ENCODE measurements at places on chromosomes 11 and 22.

- DNase-seq = no peak
Observed at GRCh38 chr11:124329787-124330478, 9.9 kb upstream of the OR8D2 start.

GRCh38 chr22:48146426-48146825 is 1384.0 kb downstream of the TBC1D22A start:
- DNase-seq = no peak

GRCh38 chr11:10777806-10778205 is 26.8 kb downstream of the CTR9 start:
- no peak for DNase-seq

DNA sequence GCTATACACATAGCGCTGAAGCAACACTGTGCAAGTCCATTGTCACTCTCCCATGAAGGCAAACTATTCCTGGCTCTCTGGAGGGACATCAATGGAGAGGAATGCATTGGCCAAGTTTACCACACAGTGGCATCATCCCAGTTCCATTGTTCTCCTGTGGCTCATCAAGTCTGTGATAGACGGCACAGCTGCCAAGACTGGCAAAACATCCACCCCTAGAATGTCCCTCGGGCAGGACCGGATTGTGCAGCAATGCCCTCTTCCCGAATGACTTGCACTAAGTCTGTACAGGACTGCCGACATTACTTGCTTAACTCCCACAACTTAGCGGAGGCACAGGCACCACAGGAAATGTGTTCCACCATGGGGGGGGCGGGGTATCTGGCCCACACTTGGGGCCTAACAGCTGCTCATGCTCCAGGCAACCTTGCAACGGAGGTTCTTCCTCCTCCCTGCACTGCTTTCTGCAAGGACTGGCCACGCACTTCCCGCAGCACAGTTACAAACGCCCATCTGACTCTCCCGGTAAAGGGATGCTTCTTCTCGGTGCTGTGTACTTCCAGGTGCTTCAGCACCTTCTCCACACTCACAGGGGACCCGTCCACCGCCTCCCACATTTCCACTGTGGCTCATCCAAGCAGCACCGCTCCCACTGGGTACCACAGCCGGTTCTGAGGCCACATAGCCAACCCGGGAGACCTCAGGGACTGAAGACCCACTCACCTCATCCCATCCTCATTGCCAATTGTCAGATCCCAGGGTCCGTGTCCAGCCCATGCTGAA is 1309.6 kb upstream of the RAG2 start:
- DNase-seq = no peak

DNA sequence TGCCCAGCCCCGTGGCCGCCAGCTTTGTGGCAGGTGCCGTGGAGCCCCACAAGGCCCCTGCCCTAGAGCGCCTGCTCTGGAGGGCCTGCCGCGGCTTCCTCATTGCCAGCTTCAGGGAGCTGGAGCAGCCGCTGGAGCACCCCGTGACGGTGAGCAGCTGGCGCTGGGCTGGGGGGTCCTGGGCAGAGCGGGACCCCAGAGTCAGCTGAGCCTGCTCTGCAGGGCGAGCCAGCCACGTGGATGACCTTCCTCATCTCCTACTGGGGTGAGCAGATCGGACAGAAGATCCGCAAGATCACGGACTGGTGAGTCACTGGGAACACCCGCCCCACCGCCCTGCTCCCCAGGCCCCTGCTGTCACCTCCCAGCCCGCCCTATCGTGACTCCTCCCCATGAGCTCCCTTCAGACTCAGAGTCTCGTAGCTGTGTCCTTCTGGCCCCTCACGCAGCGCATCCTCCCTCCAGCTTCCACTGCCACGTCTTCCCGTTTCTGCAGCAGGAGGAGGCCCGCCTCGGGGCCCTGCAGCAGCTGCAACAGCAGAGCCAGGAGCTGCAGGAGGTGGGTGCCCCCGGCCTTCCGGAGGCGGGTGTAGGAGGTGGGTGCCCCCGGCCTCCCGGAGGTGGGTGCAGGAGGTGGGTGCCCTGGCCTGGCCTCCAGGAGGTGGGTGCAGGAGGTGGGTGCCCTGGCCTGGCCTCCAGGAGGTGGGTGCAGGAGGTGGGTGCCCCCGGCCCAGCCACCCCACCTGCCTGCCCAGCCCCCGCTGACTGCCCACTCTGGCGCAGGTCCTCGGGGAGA is 4.7 kb downstream of the TCIRG1 start:
- peak; percentile 36 for DNase-seq

GRCh38 chr11:111532365-111532709 is 8.2 kb upstream of the LAYN start:
- no peak for DNase-seq

GRCh38 chr11:83118814-83119213 is 38.1 kb upstream of the PCF11 start:
- no peak for DNase-seq

- DNase-seq = no peak
Observed at GRCh38 chr22:26339755-26340154, 89.3 kb upstream of the ASPHD2 start.

- DNase-seq = no peak
Observed at GRCh38 chr11:34558673-34559072, 45.1 kb upstream of the ELF5 start.

- peak; percentile 80 for DNase-seq
Observed at GRCh38 chr11:57546869-57547475, 9.6 kb downstream of the SMTNL1 start.

GRCh38 chr22:38871360-38872171 is 450 bp downstream of the CBX6 start:
- no peak for DNase-seq

- DNase-seq = no peak
Observed at GRCh38 chr22:27719036-27719347, 82.6 kb downstream of the MN1 start.

- no peak for DNase-seq
Observed at GRCh38 chr22:34934261-34934660, 131.7 kb upstream of the ISX start.

DNA sequence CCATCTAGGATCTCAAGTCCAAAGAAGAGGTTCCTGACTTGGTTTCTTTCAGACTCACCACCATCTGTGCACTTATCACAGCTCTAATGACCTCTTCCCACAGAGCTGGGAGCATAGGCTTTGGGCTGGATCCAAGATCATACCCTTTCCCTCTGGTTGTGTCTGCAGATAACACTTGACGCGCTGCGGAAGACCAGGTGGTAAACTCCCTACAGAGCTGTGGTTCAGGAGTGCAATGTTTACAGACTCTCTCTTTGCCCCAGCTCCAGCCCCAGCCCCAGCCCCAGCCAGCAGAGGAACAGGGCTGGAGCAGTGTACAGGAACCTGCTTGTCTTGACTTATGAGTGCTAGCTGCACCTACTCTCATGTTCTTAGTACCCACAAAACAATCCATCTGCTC is 274.4 kb upstream of the SYN3 start:
- no peak for DNase-seq
